ENCODE measurements at places on chromosomes 3 and 15. TPM values are rescaled to one million over a fixed set of nuclear protein-coding genes. Genes with fewer than 3 reads are reported as not detected.

The SPINK8 gene
- not detected for total RNA-seq

The SAMD7 gene
- total RNA-seq = not detected

The CCK gene
- 2.7 TPM for total RNA-seq

The CPNE4 gene
- 0.22 TPM for total RNA-seq

The OIP5 gene
- 23.9 TPM for total RNA-seq

The FANCD2OS gene
- total RNA-seq = not detected

The CLSTN2 gene
- total RNA-seq = not detected

The PAQR5 gene
- total RNA-seq = 5.1 TPM

The ECE2 gene
- not detected for total RNA-seq

The LRTM1 gene
- total RNA-seq = not detected

DNA sequence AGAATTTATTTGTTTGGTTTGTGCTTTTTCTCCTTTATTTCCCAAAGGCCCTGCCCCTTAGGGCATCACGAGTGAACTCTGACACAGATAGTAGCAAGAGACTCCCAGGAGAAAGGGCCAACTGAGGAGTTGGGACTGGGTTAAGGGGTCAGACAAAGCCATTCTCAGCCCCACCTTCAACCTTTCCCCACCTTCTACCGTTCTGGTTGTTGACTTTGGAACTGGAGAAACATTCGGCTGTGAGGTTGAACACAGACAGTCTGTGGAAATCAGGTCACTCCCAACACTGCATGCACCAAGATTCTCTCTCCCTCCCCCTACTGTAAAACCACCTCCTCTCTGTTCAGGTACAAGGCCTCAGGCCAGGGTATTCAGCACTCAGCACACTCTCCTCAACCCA, 3.9 kb upstream of the BDH1 start:
- no peaks in the 10 kb centered on the region for H3K27me3 ChIP-seq
- 0 out of 2 replicates have a peak, but pooled peaks cover 11% of the 10 kb centered on the region for H3K4me1 ChIP-seq
- no peak overlapping the region for H3K4me3 ChIP-seq
- no peak overlapping the region for H3K27ac ChIP-seq
- no peaks in the 10 kb centered on the region for H3K36me3 ChIP-seq
- DNase-seq = no peak

- no peak overlapping the region for H3K4me3 ChIP-seq
- no peaks in the 10 kb centered on the region for H3K4me1 ChIP-seq
- no peak for DNase-seq
- no peaks in the 10 kb centered on the region for H3K27me3 ChIP-seq
Observed at GRCh38 chr15:94206463-94207167, 24.7 kb upstream of the MCTP2 start.

DNA sequence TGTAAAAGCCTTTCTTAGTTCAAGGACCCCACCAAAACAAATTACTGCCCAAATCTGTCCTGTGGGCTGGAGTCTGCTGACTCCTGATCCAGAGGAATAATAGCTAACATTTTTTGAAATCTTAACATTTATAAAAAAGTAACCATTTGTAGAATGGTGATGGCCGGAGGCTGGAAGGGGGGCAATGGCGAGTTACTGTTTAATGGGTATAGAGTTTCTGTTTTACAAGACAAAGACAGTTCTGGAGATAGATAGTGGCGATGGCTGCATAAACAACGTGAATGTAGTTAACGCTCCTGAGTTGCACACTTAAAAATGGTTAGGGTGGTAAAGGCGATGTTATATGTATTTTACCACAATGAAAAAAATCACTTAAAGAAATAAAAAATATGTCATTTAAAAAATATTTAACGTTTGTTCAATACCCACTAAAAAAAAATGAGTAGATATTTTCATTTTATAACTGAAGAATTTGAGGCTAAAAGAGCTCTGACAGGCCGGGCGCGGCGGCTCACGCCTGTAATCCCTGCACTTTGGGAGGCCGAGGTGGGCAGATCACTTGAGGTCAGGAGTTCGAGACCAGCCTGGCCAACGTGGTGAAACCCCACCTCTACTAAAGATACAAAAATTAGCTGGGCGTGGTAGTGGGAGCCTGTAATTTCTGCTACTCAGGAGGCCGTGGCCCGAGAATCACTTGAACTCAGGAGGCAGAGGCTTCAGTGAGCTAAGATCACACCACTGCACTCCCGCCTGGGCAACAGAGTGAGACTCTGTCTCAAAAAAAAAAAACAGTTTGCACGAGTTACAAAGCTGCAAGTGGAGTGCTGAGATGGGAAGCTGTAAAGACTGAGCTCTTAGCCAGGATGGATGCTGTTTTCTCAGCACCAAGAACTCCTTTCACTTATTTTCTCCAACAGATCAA, 37.6 kb downstream of the IGF2BP2 start:
- DNase-seq = no peak
- no peak overlapping the region for H3K4me3 ChIP-seq
- no peaks in the 10 kb centered on the region for H3K27me3 ChIP-seq
- H3K27ac ChIP-seq = peak overlapping the region; percentile 77

- H3K36me3 ChIP-seq = no peaks in the 10 kb centered on the region
- H3K4me3 ChIP-seq = no peak overlapping the region
- H3K27me3 ChIP-seq = no peaks in the 10 kb centered on the region
- DNase-seq = no peak
- H3K4me1 ChIP-seq = no peaks in the 10 kb centered on the region
Observed at GRCh38 chr15:63978511-63979261, 67.6 kb downstream of the DAPK2 start.

DNA sequence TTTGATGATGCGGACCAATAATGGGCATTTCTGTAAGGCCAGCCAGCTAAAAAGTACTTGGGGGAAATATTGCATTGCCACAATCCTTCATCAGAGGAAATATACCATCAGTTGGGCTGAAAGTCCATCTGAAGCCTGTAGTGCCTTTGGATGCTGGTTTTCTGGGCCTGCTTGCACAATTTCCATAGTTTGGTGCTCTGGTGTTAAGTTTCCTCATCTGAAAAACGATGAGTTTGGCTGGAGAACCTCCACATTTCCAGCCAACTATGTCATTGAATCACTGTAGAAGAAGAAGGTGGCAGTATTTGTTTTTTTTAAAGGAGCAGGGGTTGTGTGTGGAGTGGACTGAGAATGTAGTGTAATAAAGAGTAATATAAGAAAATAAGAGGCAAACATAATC, 10.1 kb downstream of the CCNB2 start:
- no peak overlapping the region for H3K27ac ChIP-seq
- no peak for DNase-seq
- peaks cover 13% of the 10 kb centered on the region for H3K36me3 ChIP-seq

DNA sequence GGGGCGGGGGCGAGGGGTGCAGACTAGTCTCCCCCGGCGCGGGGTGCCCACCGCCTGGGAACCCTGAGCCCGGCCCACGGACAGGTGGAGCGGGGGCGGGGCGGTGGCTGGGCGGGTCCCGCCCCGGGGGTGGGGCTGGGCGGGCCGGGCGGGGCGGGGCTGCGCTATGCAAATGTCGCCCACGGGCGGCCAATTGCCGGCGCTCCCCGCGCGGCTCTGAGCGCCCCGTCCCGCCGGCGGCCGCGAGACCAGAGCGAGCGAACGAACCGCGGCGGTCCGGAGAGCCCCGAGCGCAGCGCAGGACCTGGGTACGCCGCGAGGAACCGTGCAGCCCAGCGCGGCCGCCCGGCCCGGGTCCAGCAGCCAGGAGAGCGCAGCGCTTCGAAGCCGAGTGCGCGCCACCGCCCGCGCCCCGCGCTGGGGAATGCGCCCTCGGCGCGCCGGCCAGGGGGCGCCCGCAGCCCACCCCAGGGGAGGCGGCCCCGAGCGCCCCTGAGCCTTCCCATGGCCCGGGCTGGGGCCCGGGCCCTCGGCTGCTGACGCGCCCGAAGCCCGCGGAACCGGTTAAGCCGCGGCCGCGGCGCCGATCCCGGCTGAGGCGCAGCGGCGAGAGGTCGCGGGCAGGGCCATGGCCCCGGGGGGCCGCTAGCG, at the start of gene SEMA3F:
TSS of gene SEMA3F (plus strand) at position 485 of the 651 bp plus-strand sequence. CDS start 4,299 bp downstream, outside the sequence.
- H3K4me3 ChIP-seq = peak within 1 kb of the TSS; percentile 52
- H3K4me1 ChIP-seq = no peaks in the 10 kb centered on the region
- H3K27me3 ChIP-seq = no peaks in the 10 kb centered on the region
- H3K36me3 ChIP-seq = no peaks in the 10 kb centered on the region
- H3K27ac ChIP-seq = no peak within 1 kb of the TSS

DNA sequence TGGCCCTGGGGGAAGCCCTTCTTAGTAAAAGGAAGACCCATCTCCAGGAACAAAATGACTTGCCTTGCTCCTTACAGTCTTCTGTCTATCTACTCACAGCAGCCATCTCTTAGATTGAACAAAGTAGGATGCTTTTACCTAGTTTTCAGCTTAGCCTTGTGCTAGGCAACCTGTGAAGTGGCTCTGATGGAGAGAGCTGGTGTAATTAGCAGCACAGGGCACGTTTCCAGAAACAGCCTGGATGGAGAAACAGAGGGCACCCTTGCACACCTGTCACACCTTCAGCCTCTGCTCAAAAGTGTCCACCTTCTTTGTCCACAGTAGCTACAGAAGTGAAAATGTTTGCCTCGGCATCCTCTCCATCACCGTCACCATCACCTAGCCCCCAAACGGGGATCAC, 292.9 kb downstream of the RORA start:
- DNase-seq = no peak
- no peaks in the 10 kb centered on the region for H3K27me3 ChIP-seq
- H3K27ac ChIP-seq = no peak overlapping the region
- peaks cover 21% of the 10 kb centered on the region for H3K4me1 ChIP-seq

DNA sequence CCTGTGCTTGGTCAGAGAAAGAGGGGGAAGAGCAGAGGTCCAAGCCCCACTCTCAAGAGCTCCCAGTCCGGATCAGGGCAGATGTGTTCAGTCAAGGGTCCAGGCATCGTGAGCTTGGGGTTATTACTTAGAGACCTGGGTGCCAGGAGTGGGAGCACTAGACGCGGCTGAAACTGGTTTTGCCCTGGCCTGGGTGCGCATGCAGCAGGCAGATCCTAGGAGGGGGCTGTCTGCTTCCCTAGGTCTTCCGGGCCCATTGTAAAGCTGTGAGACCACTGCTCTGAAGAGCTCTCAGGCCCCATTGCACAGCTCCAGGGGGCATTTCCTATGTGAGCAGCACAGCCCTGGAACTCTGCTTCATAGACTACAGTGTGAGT, 204.9 kb upstream of the LINGO1 start:
- H3K27me3 ChIP-seq = peaks cover 52% of the 10 kb centered on the region
- no peak overlapping the region for H3K27ac ChIP-seq
- no peak for DNase-seq
- peaks cover 13% of the 10 kb centered on the region for H3K4me1 ChIP-seq

- 0 out of 2 replicates have a peak, but pooled peaks cover 4% of the 10 kb centered on the region for H3K4me1 ChIP-seq
- no peaks in the 10 kb centered on the region for H3K27me3 ChIP-seq
- no peaks in the 10 kb centered on the region for H3K36me3 ChIP-seq
- H3K4me3 ChIP-seq = no peak overlapping the region
- H3K27ac ChIP-seq = no peak overlapping the region
Observed at GRCh38 chr15:63453186-63453905, 51.0 kb upstream of the USP3 start.

DNA sequence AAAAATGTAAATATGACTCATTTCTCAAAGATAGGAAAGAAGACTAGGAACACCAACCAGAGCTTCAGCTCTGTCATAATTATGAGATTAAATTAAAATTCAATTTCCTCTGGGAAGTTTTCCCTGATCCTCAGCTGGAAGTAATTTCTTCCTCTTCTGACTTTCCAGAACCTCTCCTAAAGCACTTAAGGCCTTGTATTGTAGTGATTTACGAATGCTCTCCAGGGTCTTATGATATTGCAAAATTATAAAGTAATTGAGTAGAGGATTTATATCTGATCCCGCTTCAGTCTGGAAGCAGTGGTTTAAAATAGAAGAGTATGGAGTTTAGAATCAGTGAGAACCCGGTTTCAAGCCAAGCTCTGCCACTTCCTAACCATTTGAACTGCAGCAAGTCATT, 279.8 kb downstream of the ZPLD1 start:
- H3K4me3 ChIP-seq = no peak overlapping the region
- peaks cover 12% of the 10 kb centered on the region for H3K4me1 ChIP-seq
- H3K27me3 ChIP-seq = no peaks in the 10 kb centered on the region
- no peaks in the 10 kb centered on the region for H3K36me3 ChIP-seq
- DNase-seq = no peak

GRCh38 chr3:138440121-138440521, 5.7 kb downstream of the ESYT3 start:
- DNase-seq = no peak
- no peak overlapping the region for H3K4me3 ChIP-seq
- H3K4me1 ChIP-seq = no peaks in the 10 kb centered on the region
- no peak overlapping the region for H3K27ac ChIP-seq
- no peaks in the 10 kb centered on the region for H3K27me3 ChIP-seq

- DNase-seq = no peak
- no peaks in the 10 kb centered on the region for H3K27me3 ChIP-seq
- peaks cover 21% of the 10 kb centered on the region for H3K36me3 ChIP-seq
Observed at GRCh38 chr3:123936400-123936799, 24.6 kb downstream of the CCDC14 start.

DNA sequence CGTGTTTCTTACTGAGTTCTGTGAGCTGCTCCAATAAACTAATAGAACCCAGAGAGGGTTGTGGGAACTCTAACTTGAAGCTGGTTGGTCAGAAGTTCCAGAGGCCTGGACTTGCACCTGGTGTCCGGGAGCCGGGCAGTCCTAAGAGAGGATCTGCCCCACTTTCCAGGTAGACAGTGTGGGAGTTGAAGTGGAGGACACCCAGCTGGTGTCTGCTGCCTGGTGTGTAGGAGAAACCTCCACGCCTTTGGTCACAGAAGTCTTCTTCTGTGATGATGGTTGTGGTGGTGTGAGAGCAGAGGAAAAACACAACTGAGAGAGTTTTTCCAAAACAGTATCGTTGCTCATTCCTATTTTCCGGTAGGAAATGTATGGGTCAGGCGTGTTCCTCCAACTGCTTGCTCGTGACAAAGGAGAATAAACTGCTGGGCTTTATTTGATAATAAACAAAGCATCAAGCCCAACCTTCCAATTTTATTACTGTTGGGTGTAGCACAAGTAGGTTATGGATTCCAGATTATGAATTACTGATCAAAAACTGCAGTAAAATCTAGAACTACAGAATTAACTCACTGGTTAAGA, 137.0 kb downstream of the KLF13 start:
- no peak overlapping the region for H3K4me3 ChIP-seq
- H3K27ac ChIP-seq = no peak overlapping the region
- no peak for DNase-seq
- H3K36me3 ChIP-seq = no peaks in the 10 kb centered on the region
- H3K4me1 ChIP-seq = no peaks in the 10 kb centered on the region

DNA sequence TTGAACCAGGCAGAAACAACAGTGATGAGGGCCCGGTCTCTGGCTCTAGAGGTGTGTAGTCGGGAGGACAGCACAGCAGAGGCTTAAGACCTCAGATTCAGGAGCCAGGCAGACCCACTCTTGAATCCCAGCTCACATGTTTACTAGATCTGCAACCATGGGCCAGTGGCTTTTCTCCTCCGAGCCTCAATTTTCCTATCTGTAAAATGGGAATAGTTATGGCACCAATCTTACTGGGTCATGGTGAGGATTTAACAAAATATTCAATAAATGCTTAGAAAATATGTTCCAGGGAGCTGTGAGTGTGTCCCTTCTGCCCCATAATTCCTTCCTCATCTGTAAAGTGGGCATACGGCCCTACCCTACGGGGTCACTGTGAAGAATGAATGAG, 506.9 kb downstream of the SHQ1 start:
- H3K27ac ChIP-seq = no peak overlapping the region
- no peak overlapping the region for H3K4me3 ChIP-seq
- peaks cover 14% of the 10 kb centered on the region for H3K4me1 ChIP-seq
- H3K27me3 ChIP-seq = no peaks in the 10 kb centered on the region
- no peaks in the 10 kb centered on the region for H3K36me3 ChIP-seq
